BE2C (cell line): ENCODE measurements at places on chromosomes 4 and X.

DNA sequence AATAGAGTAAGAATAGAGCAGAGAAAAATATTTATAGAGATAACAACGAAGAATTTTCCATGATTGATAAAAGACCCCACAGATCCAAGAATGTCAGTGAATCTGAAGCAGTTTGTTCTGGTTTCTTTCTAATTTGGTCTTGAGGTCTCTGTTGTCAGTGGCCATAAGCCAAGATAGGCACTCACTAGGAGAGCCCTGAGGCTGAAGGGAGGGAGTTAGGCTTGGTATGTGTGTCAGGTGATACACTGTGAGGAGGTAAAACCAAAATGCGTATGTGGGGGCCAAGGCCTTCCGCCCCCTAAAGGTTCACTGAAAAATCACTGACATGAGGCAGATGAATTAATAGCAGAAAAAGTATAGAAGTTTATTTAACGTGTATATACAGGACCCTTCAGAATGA, 382.3 kb upstream of the HTR2C start:
- DNase-seq: no peak

DNA sequence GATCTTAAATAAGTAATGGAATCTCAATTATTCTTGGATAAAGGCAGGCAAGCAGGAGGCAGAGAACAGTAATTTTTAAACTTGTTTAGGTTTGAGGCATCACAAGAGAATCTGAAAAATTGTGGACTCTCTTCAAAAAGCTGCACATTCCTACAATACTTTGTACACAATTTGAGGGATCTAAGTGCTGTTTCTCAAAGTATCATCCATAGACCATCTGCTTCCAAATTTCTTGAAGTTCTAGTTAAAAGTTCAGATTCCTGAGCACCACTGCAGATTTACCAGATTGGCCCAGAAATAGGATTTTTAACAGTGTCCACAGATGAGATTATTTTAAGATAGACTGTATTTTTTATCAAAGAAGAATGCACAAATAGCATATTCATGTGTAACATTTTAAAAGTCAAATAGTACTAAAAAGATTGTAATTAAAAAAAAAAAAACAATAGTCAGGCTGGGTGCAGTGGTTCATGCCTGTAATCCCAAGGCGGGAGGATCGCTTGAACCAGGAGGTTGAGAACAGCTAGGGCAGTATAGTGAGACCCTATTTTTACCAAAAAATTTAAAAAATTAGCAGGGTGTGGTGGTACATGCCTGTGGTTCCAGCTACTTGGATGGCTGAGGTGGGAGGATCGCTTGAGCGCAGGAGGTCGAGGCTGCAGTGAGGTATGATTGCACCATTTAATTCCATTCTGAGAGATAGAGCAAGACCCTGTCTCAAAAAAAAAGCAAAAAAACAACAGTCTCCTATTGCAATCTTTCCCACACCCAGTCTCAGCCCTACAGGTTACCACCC, 14.2 kb upstream of the FNIP2 start:
- DNase-seq: no peak

- no peak for DNase-seq
These were observed 11.5 kb upstream of the CHST7 start for GRCh38 chrX:46561824-46562657.

DNA sequence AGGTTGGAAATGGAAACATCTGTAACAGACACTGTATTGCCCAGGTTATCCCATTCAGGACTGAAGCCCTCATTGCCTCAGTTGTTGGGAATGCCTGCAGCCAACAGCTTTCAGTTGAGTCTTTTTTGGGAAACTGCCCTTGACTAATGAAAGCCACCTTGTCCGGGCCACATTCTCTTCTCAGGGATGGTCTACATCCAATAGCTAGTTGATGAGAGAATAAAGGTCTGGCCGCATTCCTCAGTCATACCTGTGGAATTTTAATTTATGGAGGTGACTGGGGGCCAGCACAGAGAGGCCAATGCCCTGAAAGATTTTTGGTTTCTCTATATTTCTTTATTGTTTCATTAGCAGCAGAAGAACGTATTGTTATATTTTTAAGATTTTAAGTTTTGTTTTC, 147.6 kb upstream of the MSX1 start:
- DNase-seq: no peak

DNA sequence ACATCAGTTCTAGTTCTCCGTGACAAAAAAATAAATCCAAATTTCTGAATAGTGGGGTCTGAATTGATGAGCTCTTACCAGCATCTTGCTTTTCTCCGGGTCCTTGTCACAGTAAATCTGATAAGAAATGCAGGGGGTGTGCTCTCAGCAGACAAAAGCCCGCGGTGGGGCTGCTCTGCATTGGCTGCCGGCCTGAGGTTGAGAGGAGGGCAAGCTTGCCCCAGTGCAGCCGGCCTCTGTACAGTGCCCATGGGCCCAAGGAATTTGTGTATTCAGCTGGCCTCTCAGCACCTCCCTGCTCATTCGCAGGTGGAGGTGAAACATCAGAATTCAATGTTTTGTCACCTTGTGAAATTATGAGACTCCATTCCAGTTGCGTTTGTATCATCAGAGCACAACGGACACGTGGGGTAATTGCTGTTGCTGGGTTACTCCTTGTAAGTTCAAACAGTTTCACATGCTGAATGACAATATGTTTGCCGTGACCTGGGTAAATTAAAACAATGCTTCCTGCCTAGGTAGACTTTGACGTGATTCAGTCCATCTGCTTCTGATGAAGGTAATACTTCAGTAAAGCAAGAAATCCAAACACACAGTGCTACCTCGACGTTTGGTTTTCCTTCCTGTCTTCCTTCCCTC, 596.4 kb downstream of the MID1IP1 start:
- DNase-seq: no peak

DNA sequence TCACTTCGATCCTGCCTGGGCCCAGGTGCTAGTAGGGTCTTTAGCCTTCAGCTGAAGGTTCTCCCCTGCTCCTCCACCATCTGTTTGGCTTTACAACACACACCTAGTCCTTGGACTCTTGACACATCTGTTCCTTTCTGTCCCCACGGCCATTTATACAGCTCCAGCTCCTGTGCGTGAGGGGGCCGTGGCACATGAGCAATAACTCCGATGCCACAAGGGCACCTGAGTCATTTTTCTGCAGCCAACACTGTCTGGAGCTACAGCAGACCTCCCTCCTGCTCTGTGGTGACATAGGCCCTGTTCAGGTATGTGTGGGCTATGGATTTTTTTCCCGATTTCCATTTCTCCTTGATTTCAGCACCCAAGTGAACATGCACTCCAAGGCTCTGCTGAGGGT, 44.7 kb upstream of the BCOR start:
- no peak for DNase-seq

- DNase-seq: no peak
These were observed 53.9 kb upstream of the KIAA1210 start for GRCh38 chrX:119181491-119181890.

DNA sequence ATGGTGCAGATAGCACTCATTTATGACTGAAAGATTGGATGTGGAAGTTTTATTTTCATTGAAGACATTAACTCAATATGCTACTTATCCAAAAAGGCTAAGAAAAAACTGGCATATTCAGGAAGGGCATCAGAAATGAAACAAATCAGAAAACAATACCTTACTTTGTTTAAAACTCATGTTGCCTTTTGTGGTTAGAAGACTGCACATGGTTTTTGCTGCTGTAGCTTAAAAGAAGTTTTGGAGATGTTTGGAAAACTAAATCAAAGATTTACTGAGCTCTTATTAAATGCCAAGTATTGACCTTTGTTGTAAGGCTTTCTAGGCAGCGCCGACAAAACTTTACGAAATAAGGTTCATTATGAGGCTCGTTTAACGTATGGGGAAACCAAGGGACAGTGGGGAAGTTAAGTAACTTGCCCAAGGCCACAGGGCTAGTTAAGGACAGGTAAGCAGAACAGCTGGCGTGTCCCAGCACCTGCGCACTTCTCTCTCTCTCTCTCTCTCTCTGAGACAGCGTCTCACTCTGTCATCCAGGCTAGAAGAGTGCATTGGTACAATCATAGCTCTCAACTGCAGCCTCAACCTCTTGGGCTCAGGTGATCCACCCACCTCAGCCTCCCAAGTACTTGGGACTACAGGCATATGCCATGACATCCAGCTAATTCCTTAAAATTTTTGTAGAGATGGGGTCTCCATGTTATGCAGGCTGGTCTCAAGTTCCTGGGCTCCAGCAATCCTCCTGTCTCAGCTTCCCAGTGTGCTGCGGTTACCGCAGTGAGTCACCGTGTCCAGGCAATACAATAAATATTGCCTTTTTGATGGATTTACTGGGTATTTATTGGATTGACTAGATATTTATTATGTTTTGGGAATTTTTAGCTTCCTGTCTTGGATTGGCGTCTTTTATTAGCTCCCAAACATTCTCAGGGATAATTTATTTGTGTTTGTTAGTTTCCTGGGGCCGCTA, 16.1 kb downstream of the LRP2BP start:
- no peak for DNase-seq

GRCh38 chr4:23061431-23061830, 368.7 kb downstream of the GBA3 start:
- no peak for DNase-seq

GRCh38 chr4:8913858-8914460, 42.3 kb upstream of the HMX1 start:
- DNase-seq: no peak

DNA sequence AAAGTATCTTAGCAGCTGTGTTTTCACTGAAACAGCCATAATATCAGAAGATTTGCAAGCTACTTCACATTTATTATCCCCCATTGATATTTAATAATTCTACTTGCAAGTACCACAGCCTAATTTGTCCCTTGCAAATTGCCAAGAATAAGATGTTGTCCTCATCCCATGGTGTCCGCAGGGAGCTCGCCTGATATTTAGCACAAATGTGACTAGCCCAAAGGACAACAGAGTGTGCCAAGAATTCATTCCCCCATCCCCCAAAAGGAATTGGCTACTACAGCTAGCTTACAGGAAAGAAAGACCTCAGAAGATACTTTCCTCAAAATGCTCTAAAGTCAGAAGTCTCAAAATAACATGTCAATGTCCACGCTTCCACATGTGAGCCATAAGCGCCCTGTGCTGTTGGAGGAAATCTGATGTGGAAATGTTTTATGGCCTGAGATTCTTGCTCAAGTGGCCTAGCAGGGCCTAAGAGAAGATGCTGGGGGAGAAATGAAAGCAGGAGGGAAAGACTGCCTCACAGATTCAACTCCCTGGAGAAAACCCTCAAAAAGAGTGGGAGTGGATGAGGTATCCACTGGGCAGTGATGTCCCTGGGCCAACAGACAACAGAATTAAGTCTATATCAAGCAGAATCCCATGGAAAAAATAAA, 111.4 kb downstream of the SH3KBP1 start:
- DNase-seq: no peak

GRCh38 chr4:186680641-186681040, 43.0 kb downstream of the FAT1 start:
- DNase-seq: no peak

DNA sequence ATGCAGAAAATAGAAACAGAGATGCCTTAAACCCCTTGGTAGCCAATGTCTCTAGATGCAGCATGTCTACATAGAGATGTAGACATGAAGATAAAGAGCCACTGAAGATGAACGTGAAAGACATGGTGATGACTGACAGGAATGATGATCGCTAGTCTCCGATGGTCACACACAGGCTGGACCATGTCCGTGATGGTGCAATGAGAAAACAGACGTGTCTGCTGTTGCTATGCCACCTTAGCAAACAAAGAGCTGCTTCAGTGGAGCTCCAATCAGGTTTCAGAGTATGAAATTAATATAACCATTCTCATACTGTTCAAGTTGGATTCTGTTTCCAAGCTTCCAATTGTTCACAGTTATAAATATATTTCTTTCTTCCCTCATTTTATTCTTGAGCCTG, 256.5 kb downstream of the CAMK2D start:
- no peak for DNase-seq

DNA sequence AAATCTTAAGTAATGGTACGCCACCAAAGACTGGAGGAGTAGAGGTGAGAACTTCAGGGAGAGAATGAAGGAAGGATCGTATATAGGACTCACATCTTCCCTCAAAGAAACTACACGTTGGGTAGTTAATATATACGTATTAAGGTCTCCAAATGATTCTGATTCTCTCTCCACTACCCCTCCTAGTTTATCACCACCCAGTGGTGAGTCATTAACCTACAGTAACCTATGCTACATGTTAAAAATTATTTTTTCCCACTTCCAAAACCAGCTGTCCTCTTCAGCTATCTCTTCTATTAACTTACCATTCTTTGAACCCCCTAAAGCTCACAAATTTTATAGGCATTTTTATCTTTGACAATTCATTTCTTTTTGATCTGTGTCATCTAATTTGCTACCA, 69.7 kb downstream of the RPS6KA6 start:
- no peak for DNase-seq

DNA sequence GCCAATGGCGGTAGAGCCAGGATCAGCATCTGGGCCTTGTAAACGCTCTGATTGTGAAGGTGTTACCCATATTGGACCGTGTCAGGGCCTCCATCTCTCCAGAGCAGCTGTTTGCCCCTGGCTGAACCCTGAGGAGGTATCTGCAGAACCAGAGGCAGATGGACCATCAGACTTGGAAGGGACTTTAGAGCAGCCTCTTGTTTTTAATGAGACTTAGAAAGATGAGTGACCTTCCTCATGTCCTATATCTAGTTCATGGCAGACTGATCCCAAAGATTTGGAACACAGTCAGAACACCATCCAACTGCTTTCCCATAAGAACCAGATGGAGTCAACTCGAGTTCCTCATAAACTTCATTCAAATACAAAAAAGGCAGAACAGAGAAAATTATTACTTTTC, 135.1 kb upstream of the MSX1 start:
- no peak for DNase-seq

DNA sequence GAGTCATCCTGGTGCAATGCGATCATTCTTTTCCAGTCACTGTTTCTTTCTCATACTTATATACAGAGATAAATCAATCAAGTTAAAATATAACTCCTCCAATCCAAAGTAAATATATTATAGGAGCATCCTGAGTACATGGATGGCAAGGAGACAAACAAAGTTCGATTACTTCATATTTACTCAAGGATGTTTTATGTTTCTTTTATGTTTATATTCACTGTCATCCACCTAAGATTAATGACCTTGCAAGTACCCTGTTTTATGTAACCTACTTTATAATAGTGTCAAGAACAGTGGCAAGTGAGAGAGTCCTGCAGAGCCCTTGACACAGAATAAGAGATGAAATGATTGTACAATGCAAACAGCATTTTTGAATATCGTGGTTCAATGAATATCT, at the start of gene UGT2B11:
UGT2B11 (minus strand) TSS at position 33 of the 400 bp plus-strand sequence; CDS start at position 7, 26 bp downstream.
- no peak for DNase-seq

DNA sequence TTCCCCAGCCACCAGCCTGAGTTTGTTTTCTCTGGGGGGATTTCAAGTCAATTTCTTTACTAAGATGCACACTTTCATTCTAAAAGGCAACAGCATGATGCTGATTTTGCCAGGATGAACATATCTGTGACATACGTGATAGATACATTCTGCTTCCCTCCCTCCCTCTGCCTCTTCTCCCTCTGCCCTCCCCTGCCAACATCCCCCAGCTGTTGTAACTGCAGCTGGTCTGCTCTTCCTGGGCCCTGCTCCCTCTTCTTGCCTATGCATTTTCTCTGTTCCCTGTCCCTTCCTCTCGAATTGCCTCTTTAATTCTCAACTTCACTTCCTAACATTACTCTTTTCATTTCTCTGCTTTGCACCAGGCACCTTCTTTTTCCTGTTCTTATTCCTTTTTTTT, 83.4 kb downstream of the AASDH start:
- no peak for DNase-seq
